Colonic mucosa (tissue), 4 donors: ENCODE measurements at places on chromosomes 1 and 21. TPM values are rescaled to one million over a fixed set of nuclear protein-coding genes. Genes with fewer than 3 reads are reported as not detected.

- H3K4me1 ChIP-seq, result no peaks in the 10 kb centered on the region
- H3K36me3 ChIP-seq, result no peaks in the 10 kb centered on the region
- H3K27me3 ChIP-seq, result no peaks in the 10 kb centered on the region
Measured at GRCh38 chr1:68331117-68331865, 99.0 kb upstream of the WLS start.

- no peak for DNase-seq
- no peaks in the 10 kb centered on the region for H3K4me1 ChIP-seq
- no peak overlapping the region for H3K27ac ChIP-seq
- no peaks in the 10 kb centered on the region for H3K27me3 ChIP-seq
- no peaks in the 10 kb centered on the region for H3K36me3 ChIP-seq
Measured at GRCh38 chr1:66258404-66259105, 275.4 kb upstream of the SGIP1 start.

DNA sequence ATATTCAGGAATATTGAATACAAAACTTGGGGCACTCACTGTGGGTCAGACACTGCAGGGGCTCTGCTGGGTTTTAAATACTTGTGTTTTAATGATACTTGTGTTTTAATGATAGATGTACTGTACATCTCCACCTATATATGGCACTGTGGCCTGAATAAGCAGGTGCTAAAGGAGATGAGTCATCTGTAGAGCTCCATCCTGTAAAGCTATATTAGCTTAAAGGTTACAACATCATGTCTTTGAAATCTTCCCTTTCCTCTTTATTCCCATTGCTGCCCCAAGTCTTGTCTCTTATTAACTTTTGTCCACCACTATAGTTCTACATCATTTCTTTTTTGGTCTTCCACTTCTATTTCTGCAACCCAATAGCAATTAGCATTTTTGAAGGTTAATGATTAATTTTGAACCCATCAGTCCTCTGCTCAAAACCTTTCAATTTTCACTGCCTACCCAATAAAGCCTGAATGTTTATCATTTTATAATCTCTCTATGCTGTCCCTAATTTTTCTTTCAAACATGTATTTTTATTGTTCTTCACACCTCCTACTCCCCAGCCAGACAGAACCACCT, 113.3 kb upstream of the PTGFR start:
- no peak overlapping the region for H3K27ac ChIP-seq
- no peak for DNase-seq
- H3K36me3 ChIP-seq, result no peaks in the 10 kb centered on the region
- H3K4me1 ChIP-seq, result no peaks in the 10 kb centered on the region

DNA sequence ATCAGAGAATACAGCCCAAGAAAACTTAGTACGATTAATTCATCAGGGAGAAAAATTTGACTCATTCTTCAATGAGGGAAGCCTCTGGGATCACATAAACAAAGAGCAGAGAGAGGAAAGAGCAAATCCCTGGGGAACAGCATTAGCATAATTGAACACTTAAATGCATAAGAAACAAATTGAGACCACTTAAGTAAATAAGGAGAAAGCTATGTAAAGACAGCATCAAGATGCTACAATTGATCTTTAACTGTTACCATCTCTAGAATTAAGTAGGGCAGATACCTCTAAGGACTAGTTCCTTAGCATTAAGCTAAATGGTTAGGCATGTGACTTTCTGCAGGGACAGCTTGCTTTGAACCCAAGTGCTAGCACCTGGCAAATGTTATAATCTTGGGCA, 265.1 kb upstream of the NEGR1 start:
- H3K4me3 ChIP-seq, result no peak overlapping the region
- H3K4me1 ChIP-seq, result no peaks in the 10 kb centered on the region
- no peaks in the 10 kb centered on the region for H3K36me3 ChIP-seq
- H3K27me3 ChIP-seq, result no peaks in the 10 kb centered on the region

- H3K4me3 ChIP-seq, result no peak overlapping the region
- no peaks in the 10 kb centered on the region for H3K4me1 ChIP-seq
- no peak overlapping the region for H3K27ac ChIP-seq
- H3K36me3 ChIP-seq, result no peaks in the 10 kb centered on the region
- DNase-seq, result no peak
- no peaks in the 10 kb centered on the region for H3K27me3 ChIP-seq
Measured at GRCh38 chr21:20661246-20661645, 337.0 kb upstream of the NCAM2 start.

DNA sequence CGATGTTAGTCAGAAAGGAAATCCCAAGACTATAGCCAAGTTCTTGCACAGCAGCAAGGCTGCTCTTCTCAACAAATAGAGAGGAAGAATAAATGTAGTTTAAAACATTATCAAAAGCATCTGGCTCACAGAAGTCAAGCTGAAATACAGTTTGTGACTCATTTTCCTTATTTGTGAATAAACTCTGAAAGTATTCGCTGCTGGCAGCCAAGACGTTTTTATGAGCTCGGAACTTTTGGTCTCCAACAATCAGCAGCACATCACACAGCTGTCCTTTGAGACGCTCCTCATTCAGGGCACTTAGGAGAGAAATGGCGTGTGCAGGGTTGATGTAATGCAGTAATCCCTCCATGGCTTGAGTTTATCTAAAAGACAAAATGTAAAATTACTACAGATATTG, 16.4 kb downstream of the ZBTB21 start:
- no peak overlapping the region for H3K27ac ChIP-seq
- H3K4me3 ChIP-seq, result no peak overlapping the region
- no peaks in the 10 kb centered on the region for H3K4me1 ChIP-seq
- DNase-seq, result no peak
- H3K36me3 ChIP-seq, result no peaks in the 10 kb centered on the region

- H3K36me3 ChIP-seq, result no peaks in the 10 kb centered on the region
- peak; percentile 52 for DNase-seq
- H3K4me1 ChIP-seq, result no peaks in the 10 kb centered on the region
- H3K27me3 ChIP-seq, result no peaks in the 10 kb centered on the region
- H3K27ac ChIP-seq, result no peak overlapping the region
Measured at GRCh38 chr1:98794196-98794886, 132.8 kb downstream of the SNX7 start.

- no peaks in the 10 kb centered on the region for H3K36me3 ChIP-seq
- no peak overlapping the region for H3K27ac ChIP-seq
- no peak overlapping the region for H3K4me3 ChIP-seq
- H3K27me3 ChIP-seq, result no peaks in the 10 kb centered on the region
Measured at GRCh38 chr1:35936838-35937237, 5.9 kb downstream of the AGO3 start.

Gene B3GALT5
- 114 TPM for total RNA-seq

Gene SPRR3
- not detected for total RNA-seq

Gene NCMAP
- 2.7 TPM for total RNA-seq

Gene PLCH2
- total RNA-seq, result 3.8 TPM

Gene OLIG2
- total RNA-seq, result not detected

Gene HRNR
- total RNA-seq, result not detected

Gene SH2D5
- 0.12 TPM for total RNA-seq

Gene OR2L2
- 0.10 TPM for total RNA-seq
